ENCODE measurements at places on chromosomes 2 and 18.

DNA sequence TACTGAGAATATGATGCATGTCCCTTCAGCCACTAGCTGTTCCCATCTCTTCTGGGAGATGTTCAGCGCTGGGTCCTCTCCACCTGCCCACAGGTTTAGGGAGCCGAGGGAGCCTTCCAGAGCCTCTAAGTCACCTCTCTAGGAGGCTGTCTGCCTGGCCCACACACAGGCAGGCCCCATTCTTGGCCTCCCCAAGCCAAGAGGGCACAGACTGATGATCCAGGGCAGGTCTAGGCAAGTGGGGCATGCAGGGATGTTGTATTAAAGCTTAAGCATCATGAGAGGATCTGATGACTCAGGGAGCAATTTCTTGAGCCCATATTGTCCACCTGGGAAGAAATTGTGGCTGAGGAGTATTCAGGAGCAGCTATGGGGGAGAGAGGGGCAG is 19.9 kb downstream of the TMSB10 start:
- no peak for DNase-seq

GRCh38 chr2:37625796-37626571 is 45.5 kb downstream of the CDC42EP3 start:
- peak; percentile 33 for DNase-seq

- peak; percentile 7 for DNase-seq
Measured at GRCh38 chr18:59631583-59632181, 65.5 kb downstream of the CCBE1 start.

DNA sequence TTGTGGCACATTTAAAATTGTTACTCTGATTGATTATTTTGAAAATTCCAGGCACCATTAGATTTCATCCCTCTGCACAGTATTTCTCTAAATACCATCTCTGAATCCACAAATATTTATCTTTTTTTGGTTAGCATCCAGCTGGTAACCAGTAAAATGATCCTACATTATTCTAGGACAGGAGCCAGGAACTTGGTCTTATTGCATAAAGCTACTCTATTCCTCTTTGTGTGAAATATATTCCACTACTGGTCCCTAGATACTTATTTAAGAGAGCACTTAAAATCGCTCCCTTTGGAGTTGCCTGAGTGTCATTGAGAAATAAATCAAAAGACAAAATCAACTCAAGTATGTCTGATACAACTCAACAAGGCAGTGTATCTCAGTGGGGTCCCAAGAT is 7.4 kb upstream of the MBOAT2 start:
- DNase-seq: no peak

- DNase-seq: no peak
Measured at GRCh38 chr2:189178726-189179569, 613 bp downstream of the COL5A2 start.

- peak; percentile 21 for DNase-seq
Measured at GRCh38 chr2:238945433-238946150, 97.7 kb downstream of the TWIST2 start.

- no peak for DNase-seq
Measured at GRCh38 chr2:136770384-136770783, 5.0 kb downstream of the THSD7B start.

GRCh38 chr2:101766337-101766736 is 68.8 kb downstream of the MAP4K4 start:
- no peak for DNase-seq

GRCh38 chr2:95074663-95075439 is 46.8 kb downstream of the MRPS5 start:
- DNase-seq: no peak

Data from germinal center (tissue), 1 donor.